Stimulated activated CD4-positive, alpha-beta T cell treated with anti-CD3 and anti-CD28 coated beads, Interleukin-1b, Interleukin-23, amount 100 ng/mL, for 4 hours (primary cell): ENCODE measurements at places on chromosomes 12 and 14.

DNA sequence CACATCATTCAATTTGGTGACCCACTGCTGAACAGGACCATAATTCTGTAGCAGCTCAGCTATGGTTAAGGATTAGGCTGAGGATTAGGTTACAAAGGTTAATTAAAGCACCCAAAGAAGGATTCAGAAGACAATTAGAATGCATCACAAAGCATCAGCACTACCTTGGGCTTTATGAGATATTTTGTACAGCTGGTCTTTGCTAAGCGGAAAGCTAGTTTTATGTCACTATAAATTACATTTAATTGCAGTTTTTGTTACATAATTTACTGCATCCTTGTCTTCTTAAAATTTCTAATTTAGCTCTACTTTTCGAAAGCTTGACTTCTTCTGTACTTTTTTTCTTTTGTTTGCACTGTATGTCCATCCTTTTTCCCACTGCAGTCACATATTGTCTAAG, 711.5 kb downstream of the RPS29 start:
- DNase-seq = no peak

DNA sequence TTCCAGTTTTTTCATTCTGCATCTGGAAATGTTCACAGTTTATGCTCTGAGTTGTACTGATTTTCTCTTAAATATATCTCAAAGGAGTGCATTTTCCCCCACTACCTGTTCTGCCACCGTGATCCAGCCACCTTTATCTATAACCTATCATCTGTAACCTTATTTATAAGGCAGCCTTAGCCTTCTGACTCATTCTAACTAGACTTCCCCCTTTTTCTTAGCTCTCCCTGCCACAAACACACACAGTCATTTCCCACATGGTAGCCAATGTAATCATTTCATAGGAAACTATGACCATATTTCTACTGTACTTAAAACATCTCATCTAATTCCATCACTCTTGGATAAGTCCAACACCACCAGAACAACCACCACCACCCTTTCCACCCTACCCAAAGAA, 10.8 kb upstream of the GYS2 start:
- peak; percentile 11 for DNase-seq

DNA sequence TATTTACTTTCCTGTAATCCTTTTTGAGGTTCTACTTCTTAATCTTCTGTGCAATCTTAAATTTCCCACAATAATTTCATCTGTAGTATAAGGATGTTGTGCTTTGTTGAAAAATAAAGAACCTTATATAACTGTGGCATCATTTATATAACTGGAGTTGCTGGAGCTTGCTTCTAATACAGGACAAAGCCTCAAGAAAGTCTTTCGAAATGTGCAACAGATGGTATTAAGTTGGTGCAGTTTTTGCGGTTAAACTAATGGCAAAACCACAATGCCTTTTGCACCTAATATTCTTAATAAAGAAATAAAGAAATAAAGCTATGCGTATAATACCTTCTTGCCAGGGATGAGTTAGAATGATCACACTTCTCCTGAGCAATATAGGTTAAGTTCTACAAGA, 180.0 kb downstream of the KITLG start:
- DNase-seq = no peak

GRCh38 chr12:94258593-94258992, 110.2 kb downstream of the PLXNC1 start:
- DNase-seq = no peak

DNA sequence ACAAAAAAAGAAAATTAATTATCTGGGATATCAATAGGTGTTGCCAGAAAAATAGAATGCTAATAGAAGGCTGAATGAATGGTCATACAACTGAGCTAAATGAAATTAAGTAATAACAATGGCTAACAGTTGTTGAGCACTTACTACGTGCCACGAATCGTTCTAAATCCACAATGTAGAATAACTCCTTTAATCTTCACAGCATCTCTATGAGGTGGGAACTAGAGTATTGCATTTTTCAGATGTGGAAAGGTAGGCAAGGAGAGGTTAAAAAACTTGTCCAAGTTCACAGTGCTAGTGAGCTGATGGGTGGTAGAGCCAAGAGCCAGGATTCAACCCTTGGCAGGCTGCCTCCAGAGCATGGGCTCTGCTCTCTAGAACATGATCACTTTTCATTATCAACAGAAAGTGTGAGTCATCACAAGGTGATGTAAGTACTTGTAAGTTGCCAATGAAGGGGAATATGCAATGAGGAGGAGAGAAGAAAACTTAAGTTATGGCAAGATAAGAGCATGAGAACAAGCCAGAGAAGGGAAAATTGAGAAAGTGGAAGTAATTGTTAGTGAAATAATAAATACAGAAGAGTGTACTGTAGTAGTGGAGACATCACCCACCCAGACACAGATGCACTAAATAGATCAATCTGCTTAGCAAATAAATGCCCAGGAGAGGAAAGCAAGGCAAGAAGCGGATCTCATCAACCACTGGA, 122.1 kb downstream of the PRKD1 start:
- DNase-seq = no peak

- DNase-seq = no peak
Observed at GRCh38 chr12:5022025-5022424, 21.7 kb upstream of the KCNA5 start.

DNA sequence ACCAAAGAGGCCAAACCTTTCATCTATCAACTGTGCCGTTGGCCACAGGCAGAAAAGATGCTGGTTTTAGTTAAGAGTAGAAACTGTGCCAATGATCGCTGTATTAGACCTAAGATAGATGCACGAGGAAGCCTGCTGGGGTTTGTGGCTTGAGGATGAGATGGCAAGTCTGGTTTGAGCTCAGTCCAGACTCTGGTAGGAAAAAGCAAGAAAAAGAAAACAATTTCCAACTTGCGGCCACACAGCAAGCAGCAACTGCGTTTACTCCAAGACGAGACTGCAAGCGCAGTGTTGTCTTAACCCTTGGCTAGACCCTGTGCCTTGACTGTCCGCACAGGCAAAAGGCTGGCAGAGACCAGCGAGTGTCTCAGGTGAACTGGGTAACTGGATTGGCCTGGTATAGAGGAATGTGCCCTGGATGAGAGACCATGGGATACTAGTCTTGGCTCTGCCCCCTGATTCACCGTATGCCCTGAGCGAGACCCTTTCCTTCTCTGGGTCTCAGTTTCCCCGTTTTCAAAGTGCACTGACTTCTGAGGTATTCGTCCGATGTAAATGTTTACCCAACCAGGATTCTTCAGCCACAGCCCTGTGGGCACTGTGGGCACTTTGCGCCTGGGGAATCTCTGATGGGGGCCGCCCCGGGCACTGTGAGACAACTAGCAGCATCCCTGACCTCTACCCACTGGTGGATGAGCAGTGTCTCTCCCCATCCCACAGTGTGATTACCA, 113.4 kb downstream of the DICER1 start:
- no peak for DNase-seq

DNA sequence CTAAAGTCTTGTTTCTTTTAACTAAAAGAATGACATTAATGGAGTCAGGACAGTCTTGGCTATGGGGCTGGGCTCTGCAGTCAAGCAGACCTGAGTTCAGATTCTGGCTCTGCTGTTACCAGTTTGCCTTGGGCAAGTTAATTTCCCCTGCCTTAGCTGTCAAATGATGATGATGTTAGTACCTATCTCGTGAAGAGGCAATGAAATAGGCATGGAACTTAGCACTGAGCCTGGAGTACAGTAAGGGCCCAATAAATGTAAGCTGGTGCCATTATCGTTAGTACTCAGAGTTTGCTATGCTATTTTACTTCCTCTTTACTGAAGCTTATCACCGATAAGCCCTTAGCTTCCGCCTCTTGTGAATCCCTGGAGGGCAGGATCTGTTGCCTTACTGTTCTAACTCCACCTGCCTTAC, 8.5 kb downstream of the FBXW8 start:
- no peak for DNase-seq

DNA sequence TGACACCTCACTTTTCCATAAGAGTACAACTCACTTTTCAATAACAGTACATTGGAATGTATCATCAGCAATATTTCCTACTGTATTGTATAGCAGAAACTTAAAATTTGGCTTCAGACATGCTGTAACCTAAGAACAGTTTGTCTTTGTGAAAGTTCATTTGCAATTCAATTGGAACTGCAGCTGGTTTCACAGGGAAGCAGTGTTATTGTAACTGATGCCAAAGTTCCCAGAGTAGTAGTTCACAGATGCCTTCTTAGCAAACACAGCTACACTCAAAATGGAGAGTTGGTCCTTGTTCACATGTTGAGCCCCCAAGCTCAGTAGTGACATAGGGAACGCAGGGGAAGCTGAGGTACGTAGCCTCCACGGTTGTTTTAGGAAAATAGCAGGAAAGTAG, 23.3 kb downstream of the PPP1R36 start:
- DNase-seq = no peak

DNA sequence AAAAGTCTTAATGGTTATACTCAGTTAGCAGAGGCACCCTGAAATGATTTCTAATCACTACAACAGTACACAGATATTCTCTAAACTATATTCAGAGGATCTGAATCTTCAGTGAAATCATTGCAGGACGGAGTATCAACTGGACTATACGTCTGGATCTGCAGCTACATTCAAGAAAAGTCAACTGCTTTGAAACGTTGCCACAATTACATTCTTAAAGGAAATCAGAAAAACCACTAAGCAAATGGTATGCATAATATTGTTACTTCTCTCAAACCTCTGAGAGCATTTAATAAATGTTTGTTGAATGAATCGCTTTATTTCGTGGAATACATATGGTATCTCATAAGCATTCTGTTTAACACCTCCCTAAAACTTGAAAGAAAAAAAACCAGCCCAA, 67.4 kb downstream of the MED13L start:
- no peak for DNase-seq

GRCh38 chr12:127125607-127126259, 1141.2 kb upstream of the TMEM132C start:
- peak; percentile 1 for DNase-seq

DNA sequence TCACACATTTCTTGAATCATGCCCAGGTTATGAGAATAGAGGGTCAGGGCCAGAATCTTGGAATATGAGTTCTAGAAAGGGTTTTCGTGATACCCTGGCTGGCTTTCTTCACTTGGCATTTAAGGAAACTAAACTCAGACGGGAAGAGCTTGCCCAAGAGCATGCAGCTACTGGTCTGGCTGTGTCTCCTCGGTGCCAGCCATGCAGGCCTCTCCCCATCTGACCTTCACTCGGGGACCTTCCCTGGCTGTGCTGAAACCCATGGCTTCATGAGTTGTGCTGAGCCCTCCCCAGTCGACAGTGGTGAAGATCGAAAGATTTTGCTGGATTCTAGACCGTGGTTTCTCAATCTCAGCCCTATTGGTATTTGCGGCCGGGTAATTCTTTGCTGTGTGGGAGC, 38.0 kb downstream of the FOXN3 start:
- no peak for DNase-seq

- DNase-seq = no peak
Observed at GRCh38 chr12:47192051-47192450, 112.3 kb upstream of the AMIGO2 start.

DNA sequence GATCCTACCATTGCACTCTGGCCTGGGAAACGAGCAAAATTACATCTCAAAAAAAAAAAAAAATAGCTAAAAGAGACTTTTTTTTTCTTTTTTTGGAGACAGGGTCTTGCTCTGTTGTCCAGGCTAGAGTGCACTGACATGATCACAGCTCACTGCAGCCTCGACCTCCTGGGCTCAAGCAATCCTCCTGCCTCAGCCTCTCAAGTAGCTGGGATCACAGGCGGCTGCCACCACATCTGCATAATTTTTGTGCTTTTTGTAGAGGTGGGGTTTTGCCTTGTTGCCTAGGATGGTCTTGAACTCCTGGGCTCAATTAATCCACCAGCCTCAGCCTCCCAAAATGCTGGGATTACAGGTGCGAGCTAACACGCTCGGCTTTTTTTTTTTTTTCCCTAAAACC, 11.3 kb downstream of the RALGAPA1 start:
- no peak for DNase-seq

DNA sequence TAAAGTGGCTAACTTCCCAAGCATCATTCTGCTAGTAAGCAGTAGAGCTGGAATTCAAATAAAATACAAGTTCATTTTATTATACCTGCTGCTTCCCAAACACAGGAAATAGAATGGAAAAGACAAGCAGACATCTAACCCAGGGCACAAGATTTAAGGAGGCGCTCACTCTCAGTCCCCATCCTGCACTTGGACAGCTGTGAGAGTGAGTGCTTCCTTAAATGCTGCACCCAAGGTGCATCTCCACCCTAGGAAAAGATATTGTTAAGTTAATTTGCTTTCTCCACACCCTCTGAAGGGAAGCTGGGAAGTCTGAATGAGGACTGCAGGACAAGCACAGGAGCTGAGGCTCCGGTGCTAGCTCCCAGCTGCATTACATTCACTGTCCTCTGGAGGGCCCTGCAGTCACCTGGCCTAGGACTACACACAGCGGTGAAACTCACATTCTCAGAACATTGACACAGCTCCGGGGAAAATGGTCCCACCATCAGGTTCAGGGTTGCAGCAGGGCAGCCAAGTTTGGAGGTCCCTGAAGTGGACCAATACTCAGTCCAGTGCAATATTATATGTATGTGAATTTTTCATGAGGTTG, 14.2 kb downstream of the HEBP1 start:
- DNase-seq = no peak

GRCh38 chr14:96824283-96824682, 27.1 kb downstream of the VRK1 start:
- no peak for DNase-seq

GRCh38 chr14:72881543-72881942, 12.4 kb downstream of the DPF3 start:
- DNase-seq = no peak

GRCh38 chr14:90574188-90575131, 177.6 kb downstream of the CALM1 start:
- no peak for DNase-seq

DNA sequence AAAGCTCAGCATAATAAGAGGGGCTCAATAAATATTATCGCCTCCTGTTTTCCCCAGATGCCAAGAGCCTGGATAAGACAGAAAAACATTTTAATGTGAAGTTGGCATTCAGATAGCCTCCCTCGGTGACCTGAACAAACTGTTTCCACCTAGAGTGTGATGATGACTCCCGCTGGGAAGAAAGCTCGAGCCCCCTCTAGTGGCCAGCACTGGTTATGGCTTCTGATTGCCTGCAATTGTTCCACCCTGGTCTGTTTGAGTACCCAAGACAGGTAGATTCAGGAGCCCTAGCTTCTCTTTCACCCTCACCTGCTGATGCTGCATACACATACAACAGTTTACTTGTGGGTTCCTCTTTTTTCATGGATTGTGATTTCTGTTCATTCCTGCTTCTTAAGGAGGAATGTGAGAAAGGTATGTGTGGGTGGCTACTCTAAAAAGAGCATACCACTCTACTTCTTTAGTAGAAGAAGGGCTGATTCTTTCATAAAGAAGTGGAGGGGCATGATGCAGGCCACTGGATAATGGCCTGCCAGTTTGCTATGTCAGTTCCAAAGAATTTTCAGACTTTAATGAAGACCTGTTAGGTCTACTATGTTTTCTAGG, 6.4 kb downstream of the ERG28 start:
- DNase-seq = peak; percentile 74

DNA sequence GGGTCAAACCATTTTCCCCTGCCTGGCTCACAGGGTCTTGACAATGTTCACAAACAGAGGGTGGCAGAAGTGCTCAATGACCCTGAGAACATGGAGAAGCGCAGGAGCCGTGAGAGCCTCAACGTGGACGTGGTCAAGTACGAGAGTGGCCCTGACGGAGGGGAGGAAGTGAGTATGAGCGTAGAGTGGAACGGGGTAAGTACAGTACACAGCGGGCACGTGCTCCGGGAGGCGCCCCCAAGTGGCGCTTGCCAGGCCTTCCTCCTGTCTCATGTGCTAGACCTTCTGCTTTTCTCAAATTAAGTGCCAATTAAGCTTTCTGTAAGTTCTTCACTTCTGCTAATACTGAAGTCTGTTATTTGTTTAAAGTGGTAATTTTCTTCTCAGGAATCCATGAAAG, 35.9 kb downstream of the XRCC3 start:
- peak; percentile 37 for DNase-seq
